ENCODE measurements at places on chromosomes 3 and 15.

DNA sequence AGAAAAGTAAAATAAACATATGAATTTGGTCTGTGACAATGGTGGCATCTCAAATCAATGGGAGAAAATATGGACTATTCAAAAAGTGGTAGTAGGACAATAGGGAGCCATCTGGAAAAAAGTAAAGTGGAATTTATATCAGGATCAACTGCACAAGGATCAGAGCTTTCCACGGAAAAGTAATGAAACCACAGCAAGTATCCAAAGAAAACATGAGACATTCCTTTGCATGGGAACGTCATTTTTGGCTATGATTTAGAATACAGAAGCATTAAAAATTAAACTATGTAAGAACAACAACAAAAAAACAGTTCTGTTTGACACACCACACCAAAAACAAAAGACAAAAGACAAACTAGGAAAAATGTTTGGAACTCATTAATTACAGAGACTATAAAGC, 18.7 kb downstream of the CRBN start:
- no peak for DNase-seq

DNA sequence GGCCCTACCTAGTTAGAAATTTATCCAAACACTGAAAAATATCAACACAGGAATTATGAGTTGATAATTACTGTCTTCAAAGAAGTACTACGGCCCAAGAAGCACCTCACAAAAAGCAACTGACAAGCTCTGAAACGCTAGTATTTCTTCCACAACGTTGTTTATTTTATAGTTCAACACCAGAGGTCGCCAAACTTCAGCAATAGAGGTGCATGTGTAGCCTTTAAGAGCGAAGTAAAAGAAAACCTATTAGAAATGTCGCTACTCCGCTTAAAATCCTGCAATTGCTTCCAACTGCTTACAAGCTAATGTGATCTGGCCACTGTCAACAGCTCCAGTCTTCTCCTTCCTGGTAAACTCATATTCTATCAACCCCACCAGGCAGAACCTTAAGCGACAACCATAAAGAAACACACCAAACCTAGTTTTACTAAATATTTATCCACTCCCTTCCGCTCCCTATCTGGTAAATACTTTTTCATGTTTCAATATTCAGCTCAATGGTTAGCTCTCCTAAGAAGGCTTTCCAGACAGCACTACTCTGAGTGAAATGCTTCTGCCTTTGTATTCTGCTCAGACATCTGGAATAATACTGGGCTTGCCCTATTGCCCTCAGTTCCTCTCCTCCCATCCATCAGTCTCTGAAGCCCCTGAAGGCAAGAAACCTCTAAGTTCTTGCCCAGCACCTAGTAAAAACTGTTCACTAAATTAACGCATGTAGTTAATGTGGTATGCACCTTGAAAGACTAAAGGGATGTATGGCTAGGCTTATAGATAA, 110.2 kb downstream of the NR1I2 start:
- peak; percentile 29 for DNase-seq

GRCh38 chr3:52528586-52529375, 4.9 kb downstream of the NT5DC2 start:
- DNase-seq: no peak

GRCh38 chr15:52975941-52976449, 185.9 kb upstream of the ONECUT1 start:
- DNase-seq: no peak

- DNase-seq: peak; percentile 59
These were observed 207.0 kb upstream of the DCBLD2 start for GRCh38 chr3:99108508-99108907.

- no peak for DNase-seq
These were observed 505.3 kb downstream of the NLGN1 start for GRCh38 chr3:173902871-173903270.

- no peak for DNase-seq
These were observed 16.8 kb upstream of the MGLL start for GRCh38 chr3:127839099-127839498.

GRCh38 chr3:16013568-16013967, 160.9 kb upstream of the GALNT15 start:
- no peak for DNase-seq

- DNase-seq: no peak
These were observed 263.0 kb downstream of the ULK4 start for GRCh38 chr3:41698898-41699297.

GRCh38 chr15:58762731-58763130, 8.4 kb upstream of the MINDY2 start:
- no peak for DNase-seq

GRCh38 chr3:69326855-69327300, 59.0 kb downstream of the FRMD4B start:
- no peak for DNase-seq

- DNase-seq: no peak
These were observed 23.2 kb upstream of the VPS8 start for GRCh38 chr3:184788751-184789150.

- peak; percentile 83 for DNase-seq
These were observed 4.2 kb downstream of the FURIN start for GRCh38 chr15:90872486-90873184.

GRCh38 chr3:31247850-31248562, 284.7 kb upstream of the STT3B start:
- DNase-seq: no peak

DNA sequence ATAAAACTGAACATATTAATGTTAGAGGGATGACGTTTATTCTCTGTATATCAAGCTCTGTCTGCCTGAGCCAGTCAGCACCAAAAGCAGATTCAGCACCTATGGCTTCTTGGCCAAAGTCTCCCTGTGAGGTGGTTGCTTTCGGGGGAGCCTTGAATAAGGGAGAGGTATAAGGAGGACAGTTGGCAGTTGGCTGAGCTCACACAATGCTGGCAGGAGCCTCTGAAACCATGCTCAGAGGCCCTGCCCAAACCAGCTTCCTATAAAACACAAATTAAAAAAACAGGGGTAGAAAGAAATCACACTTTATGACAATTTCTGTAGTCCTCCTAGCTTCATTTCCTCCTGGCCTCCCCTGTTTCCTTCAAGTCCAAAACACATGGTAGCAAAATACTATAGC, 18.8 kb downstream of the ARHGEF3 start:
- DNase-seq: no peak

GRCh38 chr15:79341396-79341795, 30.5 kb downstream of the TMED3 start:
- DNase-seq: no peak

GRCh38 chr15:46921891-46922290, 795.4 kb upstream of the SEMA6D start:
- no peak for DNase-seq

DNA sequence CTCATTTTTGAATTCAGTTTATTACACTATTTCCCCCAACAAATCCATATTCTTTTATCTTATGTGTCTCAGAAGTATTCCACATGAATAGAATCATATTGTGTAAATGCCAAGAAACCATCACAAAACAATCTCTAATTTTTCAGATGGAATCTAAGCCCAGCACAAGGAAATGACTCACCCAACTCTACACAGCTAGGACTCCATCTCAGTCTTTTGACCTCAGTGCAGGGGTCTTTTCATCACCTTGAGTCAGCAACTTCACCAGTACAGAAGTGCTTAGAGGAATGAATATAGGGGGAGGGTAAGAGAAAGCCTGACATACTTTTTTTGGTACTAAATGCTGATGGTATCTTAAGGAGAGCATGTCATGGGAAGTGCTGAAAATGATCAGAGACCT, 169.3 kb upstream of the LRRN1 start:
- no peak for DNase-seq

- no peak for DNase-seq
These were observed 17.1 kb downstream of the KLF15 start for GRCh38 chr3:126340081-126340511.

GRCh38 chr3:142656575-142656974, 60.4 kb downstream of the PLS1 start:
- no peak for DNase-seq

GRCh38 chr3:159548675-159549335, 439.8 kb upstream of the IL12A start:
- DNase-seq: peak; percentile 28

DNA sequence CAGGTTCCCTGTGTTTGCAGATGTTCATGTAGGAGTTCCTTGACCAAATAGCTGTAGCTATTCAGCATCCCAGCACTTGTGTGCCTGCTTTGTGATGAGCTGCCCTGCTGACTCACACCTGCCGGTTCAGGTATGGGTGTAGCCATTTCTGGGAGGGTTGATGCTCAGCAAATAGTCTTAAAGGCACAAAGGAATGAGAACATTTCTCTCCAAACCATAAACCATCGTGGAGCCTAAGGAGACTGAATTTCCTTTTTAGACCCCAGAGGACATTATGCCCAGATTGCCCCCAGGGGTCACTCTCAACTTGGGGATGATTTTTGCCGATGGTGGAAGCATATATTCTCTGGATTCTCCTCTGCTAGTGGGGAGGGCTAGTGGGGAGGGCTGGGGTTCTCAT, 80.6 kb downstream of the ADAMTSL3 start:
- no peak for DNase-seq

- DNase-seq: no peak
These were observed 54.5 kb downstream of the ZMAT3 start for GRCh38 chr3:179016979-179017670.

DNA sequence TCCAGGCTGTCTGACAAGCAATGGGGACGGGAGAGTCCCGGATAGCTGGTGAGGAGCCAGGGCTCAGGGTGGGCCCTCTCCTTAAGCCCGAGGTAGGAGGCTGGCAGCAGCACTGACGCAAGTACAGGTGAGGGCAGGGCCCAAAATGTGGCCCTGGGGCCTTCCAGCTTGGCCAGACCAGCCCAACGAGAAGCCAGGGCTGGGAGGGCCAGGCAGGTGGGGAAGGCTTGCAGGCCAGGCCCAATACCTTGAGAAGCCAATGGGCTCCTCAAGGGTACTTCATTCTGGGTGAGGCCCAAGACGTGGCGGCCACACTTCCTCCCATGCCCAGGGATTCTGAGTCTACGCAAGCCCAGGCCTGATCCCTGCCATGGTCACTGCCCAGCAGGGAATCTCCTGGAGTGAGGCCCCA, 37.2 kb downstream of the AMOTL2 start:
- DNase-seq: no peak

GRCh38 chr15:39784125-39784524, 1.5 kb upstream of the FSIP1 start:
- DNase-seq: no peak

DNA sequence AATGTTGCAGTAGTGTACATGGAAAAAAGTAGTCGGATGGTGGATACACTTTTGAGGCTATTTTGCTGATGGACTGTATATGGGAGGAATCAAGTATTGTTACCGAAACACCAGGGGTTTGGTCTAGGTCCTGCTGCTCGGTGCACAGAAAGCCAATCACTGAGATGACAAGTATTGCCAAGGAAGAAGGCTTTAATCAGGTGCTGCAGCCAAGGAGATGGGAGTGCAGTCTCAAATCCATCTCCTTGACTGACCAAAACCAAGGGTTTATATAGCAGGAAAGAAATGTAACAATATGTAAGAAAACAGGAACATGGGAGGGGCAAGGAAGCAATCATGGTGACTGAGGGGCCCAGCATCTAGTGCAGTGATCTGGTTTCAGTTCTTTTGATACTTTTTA, 2.8 kb upstream of the ACVR2B start:
- no peak for DNase-seq

Data from AG08396 (cell line).